ENCODE measurements at places on chromosomes 3 and 15. TPM values are rescaled to one million over a fixed set of nuclear protein-coding genes. Genes with fewer than 3 reads are reported as not detected.

GRCh38 chr3:25084016-25084415 lies 344.0 kb upstream of the RARB start:
- no peak for DNase-seq

Gene TRAIP
- total RNA-seq: 28.2 TPM

- DNase-seq: no peak
Observed at GRCh38 chr3:184148076-184148475, 7.1 kb upstream of the DVL3 start.

GRCh38 chr3:124422805-124423204 lies 307.4 kb upstream of the UMPS start:
- no peak for DNase-seq

GRCh38 chr15:29821416-29822099 lies 710 bp downstream of the TJP1 start:
- DNase-seq: peak; percentile 63

GRCh38 chr15:62807539-62808130 lies 234.9 kb upstream of the TPM1 start:
- no peak for DNase-seq

GRCh38 chr3:23659840-23660430 lies 145.8 kb upstream of the UBE2E1 start:
- no peak for DNase-seq
